ENCODE measurements at places on chromosomes 7 and 10. TPM values are rescaled to one million over a fixed set of nuclear protein-coding genes. Genes with fewer than 3 reads are reported as not detected.

The TMEM273 gene
- 12.4 TPM for total RNA-seq

GRCh38 chr7:32958046-32959025 is 1.1 kb downstream of the FKBP9 start:
- ATAC-seq: peak; percentile 39

- no peak for ATAC-seq
Measured at GRCh38 chr10:110181451-110181850, 26.0 kb upstream of the MXI1 start.

GRCh38 chr10:132375795-132376297 is 21.2 kb upstream of the PWWP2B start:
- ATAC-seq: no peak

- ATAC-seq: peak; percentile 48
Measured at GRCh38 chr10:132229834-132230556, 43.2 kb downstream of the DPYSL4 start.

Data from gastroesophageal sphincter (tissue), 4 donors.